ENCODE measurements at places on chromosomes 13 and 19.
A peak's percentile ranks its signal among the peaks of the same experiment; 100 is the strongest.

DNA sequence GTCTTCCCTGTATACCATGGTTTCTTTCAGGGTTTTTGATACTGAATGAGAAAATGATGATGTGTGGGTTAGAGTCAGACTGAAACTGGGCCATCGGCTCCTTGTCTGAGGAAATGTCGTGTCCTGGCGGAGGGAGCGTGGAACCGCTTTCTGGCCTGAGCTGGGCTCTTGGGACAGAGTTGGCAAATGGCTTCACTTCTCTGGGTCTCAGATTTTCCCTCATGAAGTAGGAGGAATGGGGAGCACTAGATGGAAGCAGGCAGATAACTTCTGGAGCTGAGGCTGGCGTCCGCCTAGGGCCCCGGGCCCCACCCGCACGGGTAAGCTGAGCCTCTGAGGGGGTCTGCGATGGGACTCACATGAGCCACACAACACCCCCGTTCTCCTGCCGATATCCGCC is 133.3 kb upstream of the WASF3 start:
- no peak for DNase-seq

DNA sequence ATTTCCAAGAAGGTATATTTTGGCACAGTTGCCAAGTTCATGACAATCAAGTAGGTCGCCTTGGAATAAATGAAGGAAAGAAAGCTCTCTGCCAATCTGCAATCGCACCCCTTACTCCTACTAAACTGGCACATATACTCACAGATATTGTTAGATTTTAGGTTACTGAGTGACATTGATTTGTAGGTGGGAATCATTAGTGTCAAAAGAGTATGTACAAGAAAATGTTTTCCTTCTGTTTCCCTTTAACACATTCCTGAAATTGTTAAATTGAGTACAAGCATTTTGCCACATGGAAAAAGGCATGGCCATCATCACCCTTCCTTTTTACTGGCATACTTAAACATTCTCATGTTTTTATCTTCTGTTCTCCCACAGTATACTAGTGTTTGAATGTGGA is 2868.3 kb upstream of the PCDH20 start:
- DNase-seq = no peak

DNA sequence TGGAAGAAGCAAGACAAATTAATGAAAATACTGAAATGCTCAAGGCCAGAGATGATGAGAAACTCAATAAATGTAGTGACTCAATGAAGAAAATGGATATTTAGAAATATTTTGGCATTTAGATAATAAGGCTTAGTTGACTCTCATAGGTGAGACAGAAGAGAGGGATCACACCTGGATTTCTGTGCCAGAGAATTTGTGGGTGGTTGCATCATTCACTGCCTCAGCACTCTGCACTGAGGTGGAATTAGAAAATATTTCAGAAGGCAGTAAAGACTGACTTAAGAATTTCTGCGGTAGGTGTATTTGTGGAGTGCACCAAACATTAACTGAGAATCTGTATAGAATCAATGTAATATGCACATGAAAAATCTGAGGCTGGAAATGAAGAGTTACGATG is 848.3 kb upstream of the PCDH9 start:
- no peak for DNase-seq

- no peak for DNase-seq
Measured at GRCh38 chr13:46617229-46617721, 64.3 kb downstream of the LRCH1 start.

DNA sequence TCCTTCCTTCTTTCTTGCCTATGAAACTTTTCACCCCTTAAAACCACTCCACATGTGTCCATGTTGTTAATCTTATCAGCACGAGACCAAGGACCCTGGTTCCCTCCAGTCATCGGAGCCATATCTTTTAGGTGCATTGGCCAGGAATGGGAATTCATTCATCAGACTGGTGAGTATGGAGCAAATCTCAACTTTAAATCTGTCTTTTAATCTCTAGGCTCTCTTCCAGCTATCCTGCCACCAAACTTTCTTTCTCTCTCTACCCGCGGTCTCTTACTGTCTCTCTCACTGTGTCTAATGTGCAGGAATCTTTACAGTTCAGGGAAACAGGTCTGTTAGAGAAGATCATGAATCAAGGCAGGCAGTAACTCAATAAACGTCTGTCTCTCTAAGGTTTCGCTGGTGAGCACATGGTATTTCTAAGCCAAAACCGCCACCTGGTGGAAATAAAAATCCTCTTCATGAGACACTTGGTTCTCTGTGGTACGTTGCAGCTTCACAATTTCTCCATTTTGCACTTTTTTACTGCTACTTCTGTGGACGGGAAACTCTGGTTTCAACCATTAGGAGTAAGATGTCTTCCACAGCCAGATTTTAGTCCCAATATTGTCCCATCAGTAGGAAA is 16.1 kb downstream of the LGALS16 start:
- DNase-seq = peak; percentile 65

DNA sequence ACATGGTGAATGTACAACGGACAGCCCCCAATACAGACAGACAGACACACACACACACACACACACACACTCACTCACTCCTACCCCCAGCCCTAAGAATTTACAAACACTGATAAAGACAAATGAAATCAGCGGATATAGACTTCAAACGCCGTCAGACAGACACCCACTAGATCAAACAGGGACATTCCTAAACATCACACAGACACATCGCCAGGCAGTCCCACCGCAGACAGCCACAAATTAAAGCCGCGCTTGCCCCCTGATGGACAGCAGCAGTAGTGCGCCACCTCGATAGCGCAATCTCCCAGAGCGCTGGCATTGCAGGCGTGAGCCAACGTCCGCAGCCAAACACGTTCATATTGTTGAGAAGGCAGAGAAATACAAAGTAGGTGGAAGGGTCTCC is 24.7 kb upstream of the ADGRE1 start:
- DNase-seq = peak; percentile 94

DNA sequence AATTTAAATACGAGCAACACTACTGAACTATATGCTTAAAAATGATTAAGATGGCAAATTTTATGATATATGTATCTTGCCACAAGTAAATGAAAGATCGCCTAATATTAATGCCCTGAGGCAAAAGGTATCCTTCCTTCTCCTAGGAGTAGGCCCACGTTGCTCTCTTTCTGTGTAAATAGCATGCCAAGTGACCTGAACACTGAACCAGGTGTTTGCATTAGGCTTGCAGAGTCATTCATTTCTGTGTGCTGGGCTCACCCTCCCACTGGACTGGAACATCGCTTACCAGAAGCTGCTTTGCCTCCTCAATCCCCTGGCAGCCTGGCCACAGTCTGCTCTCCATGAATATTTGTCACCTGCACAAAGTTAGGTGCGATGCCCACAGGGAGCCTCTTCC is 83.3 kb upstream of the TNFSF11 start:
- DNase-seq = no peak

DNA sequence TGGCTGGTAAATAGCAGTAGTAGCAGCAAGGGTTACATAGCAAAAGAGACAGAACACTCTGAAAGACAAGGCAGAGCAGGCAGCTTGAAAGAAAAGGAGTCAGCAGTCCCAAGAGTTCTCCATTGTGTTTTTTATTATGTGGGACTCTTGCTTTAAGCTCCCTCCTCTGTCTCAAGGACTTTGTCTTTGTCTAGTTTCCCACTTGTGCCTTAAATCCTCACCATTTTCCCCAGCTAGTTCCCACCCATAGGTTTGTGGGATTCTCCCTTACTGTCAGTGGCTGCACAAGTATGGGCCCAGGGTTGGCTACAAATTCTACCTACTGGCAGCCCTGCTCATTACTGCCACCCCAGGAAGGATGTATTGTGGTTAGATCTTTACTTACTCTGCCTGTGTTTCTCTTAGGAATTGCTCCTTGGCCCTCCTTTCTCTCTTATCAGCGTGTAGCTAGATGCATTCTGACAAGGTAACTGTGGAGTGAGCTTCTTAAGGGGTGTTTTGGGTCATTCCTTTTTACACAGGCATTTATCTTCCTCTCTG is 413.4 kb upstream of the PCDH9 start:
- no peak for DNase-seq

DNA sequence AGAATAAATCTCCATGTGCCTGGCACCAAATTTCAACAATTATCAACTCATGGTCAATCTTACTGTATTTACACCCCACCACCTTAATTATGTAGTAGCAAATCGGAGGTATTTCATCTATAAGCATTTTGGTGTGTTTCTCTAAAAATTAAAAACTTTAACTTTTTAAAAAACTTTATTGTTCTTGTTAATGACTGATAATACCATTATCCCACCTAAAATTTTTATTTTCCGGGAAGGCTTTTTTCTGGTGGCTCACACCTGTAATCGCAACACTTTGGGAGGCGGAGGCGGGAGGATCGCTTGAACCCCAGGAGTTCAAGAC is 453 bp upstream of the PDCD2L start:
- DNase-seq = no peak

- DNase-seq = no peak
Measured at GRCh38 chr19:28445826-28446225, 767.1 kb downstream of the UQCRFS1 start.

DNA sequence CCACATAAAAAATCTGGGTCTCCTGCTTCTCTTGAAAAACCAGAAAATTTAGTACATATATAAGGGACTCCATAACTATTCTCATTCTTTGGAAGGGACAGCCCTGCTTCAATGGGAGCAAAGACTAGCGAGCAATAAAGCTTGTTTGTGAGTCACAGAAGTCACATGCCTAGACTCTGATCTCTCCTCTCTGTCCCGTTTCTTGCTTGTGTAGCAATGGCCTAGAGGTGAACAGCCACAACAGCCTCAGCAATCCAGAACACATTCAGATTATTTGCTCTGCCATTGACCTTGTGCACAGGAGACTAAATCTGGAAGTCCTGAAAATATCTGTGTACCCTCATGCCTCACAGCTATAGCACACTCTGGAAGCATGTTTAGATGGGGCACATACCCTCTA is 43.2 kb downstream of the SCGB2B2 start:
- DNase-seq = no peak

DNA sequence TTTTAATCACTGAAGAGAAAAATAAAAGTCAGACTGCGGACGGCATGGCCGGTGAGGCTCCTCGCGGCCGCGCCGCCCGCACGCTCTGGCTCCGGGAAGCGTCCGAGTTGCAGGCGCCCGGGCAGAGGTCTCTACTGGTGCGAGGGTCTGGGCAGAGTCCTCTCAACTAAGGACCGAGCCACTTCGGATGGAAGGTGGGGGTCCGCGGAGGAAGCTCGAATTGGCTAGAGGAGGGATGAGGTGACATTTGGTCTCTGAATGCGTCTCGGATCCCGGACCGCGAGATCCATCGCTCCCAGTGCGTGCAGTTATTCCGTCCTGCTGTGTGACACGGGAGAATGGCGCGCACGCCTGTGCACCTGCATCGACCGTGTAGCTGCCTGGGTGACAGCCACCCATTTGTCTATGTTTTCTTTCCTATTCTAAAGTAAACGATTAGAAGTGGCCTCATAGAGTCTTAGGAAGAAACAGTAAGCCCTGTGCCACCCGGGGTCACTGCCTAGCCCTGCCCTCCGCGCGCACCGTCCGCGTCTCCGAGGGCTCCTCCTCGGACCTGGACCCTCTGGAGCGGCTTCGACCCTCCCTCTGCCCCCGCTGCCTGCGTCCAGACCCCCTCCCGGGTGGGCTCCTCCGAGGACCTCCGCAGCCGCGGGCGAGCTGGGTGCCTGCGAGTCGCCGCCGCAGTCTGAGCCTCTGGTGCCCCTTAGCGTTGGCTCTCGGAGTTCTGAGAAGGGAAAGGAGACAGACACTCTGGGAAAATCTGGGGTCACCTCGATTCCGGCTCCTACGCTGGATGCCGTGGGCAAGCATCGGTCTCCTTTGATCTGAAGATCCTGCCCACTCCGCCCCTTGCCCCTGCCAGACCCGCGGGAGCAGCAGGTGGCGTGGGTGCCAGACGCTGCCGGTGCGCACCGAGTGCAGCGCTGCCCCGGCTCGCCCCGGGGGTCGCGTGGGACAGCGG is 347.4 kb downstream of the LIG4 start:
- no peak for DNase-seq

DNA sequence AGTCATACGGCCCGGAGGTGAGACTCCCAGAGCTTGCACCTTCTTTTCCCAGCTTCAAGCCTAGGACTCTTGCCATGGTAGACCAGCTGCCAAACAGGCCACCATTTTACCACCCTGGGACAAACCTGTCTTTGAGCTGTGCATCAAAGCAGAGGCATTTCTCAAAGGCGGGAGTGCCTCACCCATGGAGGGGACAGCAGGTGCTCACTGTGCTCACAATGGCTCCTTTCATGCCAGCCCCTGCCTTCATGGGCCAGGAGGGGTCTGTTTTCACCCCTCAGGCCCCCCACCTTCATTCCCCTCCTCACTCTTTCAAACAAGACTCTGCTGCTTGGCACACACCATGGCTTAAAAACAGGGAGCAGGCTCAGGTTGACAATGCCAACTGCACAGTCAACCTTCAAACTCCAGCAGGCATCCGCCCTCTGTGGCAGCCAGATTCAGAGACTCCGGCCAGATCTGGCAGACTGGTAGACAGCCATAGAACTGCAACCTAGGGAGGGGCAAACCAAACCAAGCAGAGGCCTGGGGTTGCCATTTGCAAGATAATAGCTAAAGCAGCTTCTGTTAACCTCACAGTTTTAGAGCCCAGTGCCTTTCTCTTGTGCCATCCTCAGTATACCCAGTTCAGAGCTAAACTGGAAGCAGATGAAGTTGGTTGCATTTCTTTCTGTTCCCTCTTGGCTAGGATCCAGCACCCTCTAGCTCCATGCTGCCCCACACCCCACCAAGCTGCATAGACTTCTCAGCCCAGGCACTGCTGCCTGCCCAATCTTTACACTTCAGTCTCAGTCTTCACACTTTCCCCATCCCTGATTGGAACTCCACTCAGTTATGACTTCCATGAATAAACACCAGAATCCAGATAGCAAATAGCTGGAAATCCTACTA is 93.9 kb upstream of the SPATA13 start:
- DNase-seq = no peak

- no peak for DNase-seq
Measured at GRCh38 chr13:83549671-83550070, 332.6 kb downstream of the SLITRK1 start.

- DNase-seq = no peak
Measured at GRCh38 chr13:34201050-34201913, 383.3 kb downstream of the RFC3 start.

- DNase-seq = no peak
Measured at GRCh38 chr13:41809962-41810361, 150.9 kb downstream of the VWA8 start.

GRCh38 chr19:6062274-6062673 is 48.0 kb downstream of the RFX2 start:
- DNase-seq = no peak

- DNase-seq = no peak
Measured at GRCh38 chr19:48698046-48698445, 2.3 kb downstream of the FUT2 start.

DNA sequence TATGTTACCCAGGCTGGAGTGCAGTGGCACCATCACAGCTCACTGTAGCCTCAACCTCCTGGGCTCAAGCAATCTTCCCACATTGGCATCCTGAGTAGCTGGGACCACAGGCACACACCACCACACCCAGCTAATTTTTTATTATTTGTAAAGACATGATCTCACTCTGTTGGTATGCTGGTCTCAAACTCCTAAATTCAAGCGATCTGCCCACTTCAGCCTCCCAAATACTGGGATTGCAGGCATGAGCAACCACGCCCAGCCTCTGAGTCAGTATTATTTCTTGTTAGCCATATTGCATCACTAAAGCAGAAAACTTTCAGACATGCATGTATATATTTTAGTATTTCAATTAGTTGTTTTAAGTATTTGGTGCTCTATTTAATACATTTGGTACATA is 376.4 kb downstream of the GPC6 start:
- no peak for DNase-seq
